ENCODE measurements at places on chromosomes 13 and 19.

DNA sequence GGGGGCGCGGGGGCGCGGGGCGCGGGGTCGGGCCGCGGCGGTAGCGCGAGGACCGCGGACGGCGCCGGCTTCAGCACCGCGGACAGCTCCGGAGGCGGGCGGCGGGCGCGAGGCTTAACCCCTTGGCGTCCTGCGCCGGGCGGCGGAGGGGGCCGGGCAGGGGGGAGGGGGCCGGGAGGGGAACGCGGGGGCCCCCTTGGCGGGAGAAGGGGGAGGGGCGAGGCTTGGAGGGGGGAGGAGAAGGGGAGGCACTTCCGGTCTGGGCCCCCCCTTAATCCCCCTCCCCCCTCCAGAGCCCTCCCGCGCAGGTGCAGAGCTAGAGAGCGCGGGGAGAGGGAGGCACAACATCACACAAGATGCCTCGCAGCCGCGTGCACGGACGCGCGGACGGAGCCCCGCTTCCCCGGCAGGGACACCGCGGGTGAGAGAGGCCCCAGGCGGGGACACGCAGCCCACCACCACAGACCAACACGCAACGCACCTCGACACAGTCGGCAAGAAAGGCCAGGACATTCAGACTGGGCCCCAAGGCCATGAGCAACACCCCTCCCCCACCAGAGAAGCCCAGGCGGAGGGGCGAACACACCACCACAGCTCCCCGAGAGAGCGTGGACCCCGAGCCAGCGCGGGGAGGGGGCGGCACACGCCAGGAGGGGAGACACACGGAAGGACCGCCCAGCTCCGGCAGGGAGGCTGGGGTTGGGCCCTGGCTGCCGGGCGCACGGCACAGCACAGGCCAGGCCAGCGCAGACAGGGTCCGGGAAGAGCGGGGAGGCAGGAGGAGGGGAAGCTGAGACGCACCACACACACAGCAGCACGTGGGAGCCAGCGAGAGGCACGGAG lies 24.1 kb downstream of the SHANK1 start:
- DNase-seq: no peak

DNA sequence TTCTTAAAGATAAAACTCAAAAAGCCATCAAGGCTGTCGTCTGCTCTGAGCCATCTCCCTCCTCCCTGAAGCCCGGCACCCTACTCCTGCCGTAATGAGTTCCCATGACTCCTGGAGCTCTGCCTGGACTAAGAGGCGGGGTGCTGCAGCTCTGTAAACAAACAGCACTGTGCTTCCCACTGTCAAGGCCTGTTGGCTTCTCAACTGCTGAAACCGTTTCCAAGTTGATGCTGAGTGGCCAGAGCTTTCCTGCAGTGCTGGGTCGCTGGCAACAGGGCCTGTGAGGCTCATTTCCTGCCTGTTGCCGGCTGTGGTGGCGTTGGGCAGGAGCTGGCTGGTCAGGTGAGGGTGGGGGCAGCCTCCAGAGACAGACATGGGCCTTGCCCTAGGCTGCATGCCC lies 26.7 kb upstream of the ISYNA1 start:
- DNase-seq: no peak

DNA sequence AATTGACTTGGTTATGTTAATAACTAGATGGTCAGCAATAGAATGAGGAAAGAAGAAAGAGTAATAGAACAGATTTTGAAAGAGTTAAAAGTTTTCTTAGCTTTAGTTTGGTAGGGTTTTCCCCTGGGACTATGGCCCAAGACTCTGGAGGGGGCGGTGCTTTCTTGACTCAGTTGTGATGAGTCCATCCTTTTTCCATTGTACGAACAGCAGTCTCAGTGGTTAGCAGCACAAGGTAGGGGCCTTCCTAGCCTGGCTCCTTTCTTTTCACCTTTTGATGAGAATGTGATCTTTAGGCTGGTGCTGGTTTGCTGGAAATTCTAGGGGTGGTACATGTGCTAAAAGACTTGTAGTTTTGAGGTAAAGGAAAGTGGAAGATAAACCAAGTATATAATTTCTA lies 38.8 kb downstream of the ZNF506 start:
- DNase-seq: no peak

GRCh38 chr13:80574113-80574850 lies 233.4 kb upstream of the SPRY2 start:
- no peak for DNase-seq

DNA sequence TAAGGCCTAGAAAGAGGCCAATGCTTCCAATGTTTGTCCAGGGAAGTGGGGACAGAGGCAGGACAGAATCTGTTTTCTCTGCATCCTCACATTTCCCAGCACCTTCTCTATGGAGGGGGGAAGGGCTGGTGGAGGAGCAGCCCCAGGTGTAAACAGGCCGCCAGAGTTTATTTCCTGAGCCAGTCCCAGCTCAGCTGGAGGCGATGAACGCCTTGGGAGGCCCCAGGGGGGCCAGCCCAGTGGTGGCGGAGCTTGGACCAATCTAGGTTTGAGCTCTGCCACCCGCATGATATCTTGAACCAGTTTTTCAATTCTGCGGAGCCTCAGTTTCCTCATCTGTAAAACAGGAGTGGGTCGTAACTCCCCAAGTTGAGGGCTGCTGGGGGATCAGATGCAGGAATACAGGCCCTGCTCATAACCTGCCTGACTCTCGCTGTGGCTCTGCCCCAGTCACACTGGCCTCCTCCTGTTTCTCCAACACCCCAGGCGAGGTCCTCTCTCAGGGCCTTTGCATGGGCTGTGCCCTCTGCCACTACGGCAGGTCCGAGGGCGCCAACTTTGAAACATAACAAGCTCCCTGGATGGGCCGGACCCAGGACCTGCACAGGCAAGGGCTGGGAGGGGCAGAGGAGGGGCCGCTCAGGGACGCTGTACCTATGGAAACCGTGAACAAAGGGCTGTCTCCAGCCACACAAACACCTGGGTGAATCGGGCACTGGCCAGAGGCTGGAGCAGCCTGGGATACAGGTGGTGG lies 1.1 kb downstream of the TNFAIP8L1 start:
- no peak for DNase-seq

DNA sequence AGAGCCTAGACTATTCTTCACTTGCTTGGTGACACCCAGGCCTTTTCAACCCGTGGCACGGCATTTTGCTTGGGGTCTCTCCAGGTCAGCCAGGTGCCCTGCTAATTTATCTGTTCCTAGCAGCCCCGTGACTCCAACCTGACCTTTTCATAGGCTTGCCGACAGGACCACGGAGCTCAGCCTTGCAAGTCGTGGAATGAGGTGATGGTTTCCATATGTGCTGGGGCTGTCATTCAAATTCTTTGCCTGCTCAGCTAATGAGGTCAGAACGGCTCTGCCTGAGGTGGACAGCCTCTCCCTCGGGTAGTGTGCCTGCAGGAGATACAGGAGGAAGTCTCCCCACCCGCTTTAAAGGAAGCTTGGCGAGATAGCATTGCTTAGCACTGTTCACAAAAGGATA lies 61.0 kb downstream of the SHISA2 start:
- no peak for DNase-seq

DNA sequence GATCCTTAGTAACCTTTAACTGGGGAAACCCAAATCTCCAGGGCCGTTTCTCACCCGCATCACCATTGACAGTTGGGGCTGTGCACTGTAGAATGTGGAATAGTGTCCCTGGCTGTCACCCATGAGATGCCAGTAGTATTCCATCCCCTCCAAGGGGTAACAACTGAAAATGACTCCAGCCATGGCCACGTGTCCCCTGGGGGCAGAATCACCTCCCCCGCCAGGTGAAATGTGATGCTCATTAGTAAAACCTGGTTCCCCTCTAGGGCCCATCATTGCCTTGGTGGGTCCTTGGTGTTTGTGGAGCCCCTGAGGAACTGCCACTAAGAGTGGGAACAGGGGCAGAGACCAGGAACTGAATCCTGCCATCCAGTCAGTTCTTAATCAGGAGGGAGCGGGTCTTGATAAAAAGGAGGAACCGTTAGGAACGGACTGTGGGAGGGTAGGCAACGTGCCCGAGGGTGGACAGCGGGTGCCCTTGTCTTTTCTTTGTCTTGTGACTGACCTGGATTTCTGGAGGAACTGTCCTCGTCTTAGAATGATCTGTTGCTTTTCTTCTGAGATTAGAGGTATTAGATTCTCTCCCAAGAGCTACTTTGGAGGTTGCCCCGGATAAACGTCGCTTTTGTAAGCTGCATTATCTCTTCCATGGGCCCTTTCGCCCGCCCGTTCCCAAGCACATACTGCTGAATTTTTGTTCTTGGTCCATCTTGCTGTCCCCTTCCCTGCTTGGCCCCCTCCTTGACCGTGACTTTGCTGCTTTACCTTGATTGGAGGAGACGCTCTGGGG lies 3.5 kb downstream of the MYO9B start:
- DNase-seq: no peak

GRCh38 chr13:110015253-110015652 lies 228.9 kb upstream of the IRS2 start:
- no peak for DNase-seq

DNA sequence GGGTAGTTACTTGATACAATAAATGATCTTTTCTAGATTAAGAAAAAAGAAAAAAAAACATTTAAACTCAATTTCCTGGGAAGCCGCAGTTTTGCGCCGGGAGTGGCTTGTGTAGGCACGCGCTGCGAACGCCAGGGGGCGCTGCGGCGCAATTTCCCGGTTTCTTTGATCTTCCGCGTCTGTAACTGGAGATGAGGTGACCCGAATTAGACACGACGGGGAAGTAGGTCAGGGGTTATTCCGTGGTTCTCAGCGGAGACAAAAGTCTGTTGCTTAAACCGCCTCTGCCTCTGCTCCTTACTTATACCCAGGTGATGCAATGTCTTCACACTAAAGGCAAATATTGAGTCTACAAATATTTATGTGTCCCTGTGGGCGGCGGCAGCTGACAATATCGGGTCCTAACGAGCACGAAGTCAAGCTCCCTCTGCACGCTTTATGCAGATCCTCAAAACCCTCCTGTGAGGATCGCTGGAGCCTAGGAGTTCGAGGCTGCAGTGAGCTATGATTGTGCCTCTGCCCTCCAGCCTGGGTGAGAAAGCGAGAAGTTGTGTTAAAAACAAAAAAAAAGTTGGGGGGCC lies 15.2 kb downstream of the STXBP2 start:
- DNase-seq: peak; percentile 24

- no peak for DNase-seq
These were observed 23.1 kb upstream of the COG3 start for GRCh38 chr13:45441633-45442032.

GRCh38 chr13:75762955-75763354 lies 126.8 kb downstream of the LMO7 start:
- no peak for DNase-seq

DNA sequence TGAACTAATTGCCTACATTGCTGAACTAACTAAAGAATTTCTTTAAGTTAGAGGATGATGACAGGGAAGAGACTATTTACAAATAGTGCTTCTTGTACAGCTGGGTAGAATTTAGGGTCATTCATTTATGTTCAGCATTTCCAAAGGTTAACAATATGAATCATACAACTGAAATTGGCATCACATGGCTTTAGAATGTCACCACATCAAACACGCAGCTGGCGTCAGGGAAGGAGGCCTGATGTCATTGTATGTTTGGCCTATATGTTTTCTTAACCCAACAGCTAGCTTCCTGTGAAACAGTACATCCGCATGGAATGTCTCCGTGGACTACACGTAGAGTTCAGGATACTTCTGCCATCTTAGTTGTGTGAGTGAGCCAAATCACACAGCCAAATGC lies 99.0 kb upstream of the TNFSF11 start:
- DNase-seq: no peak

DNA sequence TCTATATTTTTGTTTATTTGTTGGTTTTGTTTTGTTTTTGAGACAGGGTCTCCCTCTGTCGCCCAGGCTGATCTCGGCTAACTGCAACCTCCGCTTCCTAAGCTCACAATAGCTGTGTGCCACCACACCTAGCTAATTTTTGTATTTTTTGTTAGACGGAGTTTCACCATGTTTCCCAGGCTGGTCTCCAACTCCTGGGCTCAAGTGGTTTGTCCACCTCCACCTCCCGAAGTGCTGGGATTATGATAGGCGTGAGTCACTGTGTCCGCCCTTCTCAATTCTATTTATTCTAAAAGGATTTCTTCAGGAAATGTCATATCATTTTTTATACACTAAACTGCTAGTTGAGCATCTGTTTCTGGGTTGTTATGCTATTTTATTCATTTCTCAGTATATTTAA lies 1206.0 kb downstream of the OLFM4 start:
- no peak for DNase-seq

DNA sequence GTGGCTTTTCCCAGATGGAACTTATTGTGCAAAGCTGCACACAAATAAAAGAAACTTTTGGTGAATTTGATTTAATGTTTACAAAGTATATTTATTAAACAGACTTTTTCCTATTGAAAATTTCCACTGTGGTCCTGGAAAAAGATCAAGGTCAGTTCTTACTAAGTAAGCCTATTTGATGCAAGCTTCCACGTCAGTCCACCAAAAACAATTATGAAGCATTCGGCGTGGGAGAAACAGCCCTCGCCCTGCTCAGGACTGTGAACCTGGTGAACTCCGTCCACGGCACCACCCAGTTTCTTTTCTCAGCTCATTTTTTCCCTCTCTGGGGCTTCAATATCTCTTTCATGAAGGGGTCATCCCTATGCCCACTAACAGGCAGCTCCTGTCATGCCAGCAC lies 149.8 kb downstream of the EFNB2 start:
- no peak for DNase-seq

GRCh38 chr19:35429698-35430408 lies 18.2 kb upstream of the FFAR2 start:
- DNase-seq: no peak

DNA sequence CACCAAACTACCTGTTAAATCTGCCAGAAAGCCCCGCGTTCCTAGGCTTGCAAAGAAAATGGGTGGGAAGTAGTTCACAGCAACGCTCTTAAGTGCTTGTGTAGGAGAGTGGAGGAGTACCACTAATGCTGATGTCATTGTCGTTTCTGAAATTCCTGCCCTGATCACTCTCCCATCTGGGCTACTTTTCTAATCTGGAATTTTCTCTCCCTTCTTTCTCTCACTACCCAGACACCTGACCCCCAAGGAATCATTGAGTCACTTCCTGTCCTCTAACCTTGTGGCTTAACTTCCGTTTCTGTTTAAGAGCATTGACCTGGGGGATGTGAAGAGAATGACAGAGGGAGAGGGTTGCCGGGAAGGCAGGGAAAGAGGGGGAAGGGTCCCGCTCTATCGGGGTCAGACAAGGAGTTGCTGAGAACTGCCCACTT lies 98.7 kb downstream of the STARD13 start:
- no peak for DNase-seq

- no peak for DNase-seq
These were observed 106.6 kb downstream of the COL4A1 start for GRCh38 chr13:110200276-110200870.

GRCh38 chr19:2865334-2866100 lies 1.6 kb upstream of the ZNF556 start:
- no peak for DNase-seq

GRCh38 chr13:102878481-102878880 lies 32.6 kb downstream of the ERCC5 start:
- DNase-seq: no peak

- DNase-seq: no peak
These were observed 15.2 kb downstream of the INTS6 start for GRCh38 chr13:51437550-51438127.

- no peak for DNase-seq
These were observed 42.0 kb downstream of the MRPL57 start for GRCh38 chr13:21218351-21219035.

Data from esophagus squamous epithelium (tissue), 5 donors.